ENCODE measurements at places on chromosomes 6 and 20.

DNA sequence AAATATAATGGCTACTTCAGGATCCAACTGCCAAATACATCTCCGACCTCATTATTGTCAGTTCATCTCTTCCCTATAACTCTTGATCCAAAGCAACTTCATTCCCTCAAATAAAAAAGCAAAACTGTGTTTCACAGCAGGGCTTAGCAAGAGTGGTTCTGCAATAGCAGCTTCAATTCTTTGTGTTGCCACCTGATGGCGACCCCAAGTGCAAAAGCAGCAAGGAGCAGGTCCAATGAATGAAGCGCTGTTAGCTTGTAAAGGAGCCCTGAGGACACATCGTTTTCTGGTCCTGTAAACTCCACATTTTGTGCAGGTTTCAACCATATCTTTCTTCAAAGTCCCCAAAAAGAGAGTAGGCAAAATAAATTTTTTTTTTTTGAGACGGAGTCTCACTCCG lies 19.6 kb downstream of the RTN4IP1 start:
- DNase-seq = no peak

- DNase-seq = no peak
Observed at GRCh38 chr6:137070303-137070702, 25.5 kb upstream of the IL20RA start.

DNA sequence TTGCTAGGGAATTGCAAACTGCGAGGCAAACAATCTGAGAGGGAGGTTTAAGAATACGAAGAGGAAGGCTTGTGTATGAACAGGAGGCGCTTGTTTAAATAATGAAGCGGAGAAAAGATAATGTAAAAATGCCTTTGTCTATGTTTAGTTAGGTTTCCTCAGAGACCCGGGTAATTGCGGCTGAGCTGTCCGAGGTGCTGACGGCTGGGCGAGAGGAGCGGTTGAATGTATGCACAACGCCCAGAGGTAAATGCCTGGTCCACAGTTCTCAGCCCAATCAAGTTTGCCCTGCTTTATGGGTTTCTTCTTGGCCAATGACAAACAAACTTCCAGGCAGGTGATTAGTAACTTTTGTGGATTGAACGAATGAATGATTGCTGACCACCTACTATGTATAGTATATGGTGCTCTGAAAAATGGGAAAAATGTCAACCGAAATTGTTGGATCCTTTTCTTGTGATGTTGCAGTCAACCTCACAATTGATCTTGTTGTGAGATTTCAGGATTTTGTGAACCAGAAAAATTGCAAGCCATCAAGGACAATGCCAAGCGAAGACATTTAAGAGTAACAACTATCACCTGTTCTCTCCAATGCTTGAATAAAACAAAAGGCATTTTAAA lies 38.3 kb upstream of the SLC32A1 start:
- peak; percentile 24 for DNase-seq

GRCh38 chr20:43586641-43587040 lies 4.1 kb upstream of the IFT52 start:
- DNase-seq = no peak

GRCh38 chr6:20814494-20814893 lies 280.2 kb downstream of the CDKAL1 start:
- DNase-seq = no peak

GRCh38 chr6:86943819-86944407 lies 6.6 kb downstream of the HTR1E start:
- DNase-seq = no peak

DNA sequence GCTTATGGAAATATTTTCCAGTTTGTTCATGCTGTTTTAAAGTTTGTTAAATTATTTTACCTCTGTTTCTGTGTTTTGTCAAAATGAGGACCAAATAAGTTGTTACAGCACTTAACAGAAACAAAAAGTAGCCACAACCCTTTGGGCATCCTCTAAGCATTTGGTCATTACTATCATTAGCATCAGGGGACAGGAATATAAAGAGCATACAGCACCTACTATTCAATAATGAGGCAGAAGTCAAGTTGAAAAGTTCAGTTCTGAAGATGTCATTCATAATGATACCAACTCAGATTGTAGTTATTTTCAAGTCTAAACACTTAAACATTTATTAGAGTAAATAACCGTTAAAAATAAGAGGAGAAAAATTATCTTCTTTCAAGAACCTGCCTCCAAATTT lies 862.3 kb upstream of the FLRT3 start:
- no peak for DNase-seq

GRCh38 chr20:51463998-51464397 lies 78.5 kb downstream of the NFATC2 start:
- DNase-seq = no peak

- DNase-seq = peak; percentile 91
Observed at GRCh38 chr6:56868687-56869086, 86.2 kb upstream of the BEND6 start.

- DNase-seq = no peak
Observed at GRCh38 chr6:97687916-97688315, 404.9 kb upstream of the MMS22L start.

GRCh38 chr20:63756648-63756991 lies 17.0 kb downstream of the SLC2A4RG start:
- no peak for DNase-seq

DNA sequence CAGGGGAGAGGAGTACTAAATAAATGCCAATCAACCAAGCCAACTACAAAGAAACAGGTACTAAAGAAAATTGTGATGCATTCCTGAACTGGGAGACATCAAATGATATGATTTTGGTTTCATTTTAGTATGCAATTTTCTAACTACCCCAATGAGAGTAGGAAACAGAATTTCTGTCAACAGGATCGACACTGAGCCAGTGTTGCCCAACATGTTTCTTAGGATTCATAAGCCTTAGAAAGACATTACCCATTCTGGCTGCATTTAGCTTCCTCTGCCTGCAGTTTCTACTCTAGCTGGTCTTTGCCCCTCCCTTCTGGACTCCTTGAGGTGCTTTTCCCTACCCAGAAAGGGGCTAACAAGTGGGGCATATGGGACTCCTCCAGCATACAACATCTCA lies 49.8 kb downstream of the KCTD20 start:
- no peak for DNase-seq

- DNase-seq = peak; percentile 97
Observed at GRCh38 chr20:41329435-41330342, 10.9 kb upstream of the LPIN3 start.

DNA sequence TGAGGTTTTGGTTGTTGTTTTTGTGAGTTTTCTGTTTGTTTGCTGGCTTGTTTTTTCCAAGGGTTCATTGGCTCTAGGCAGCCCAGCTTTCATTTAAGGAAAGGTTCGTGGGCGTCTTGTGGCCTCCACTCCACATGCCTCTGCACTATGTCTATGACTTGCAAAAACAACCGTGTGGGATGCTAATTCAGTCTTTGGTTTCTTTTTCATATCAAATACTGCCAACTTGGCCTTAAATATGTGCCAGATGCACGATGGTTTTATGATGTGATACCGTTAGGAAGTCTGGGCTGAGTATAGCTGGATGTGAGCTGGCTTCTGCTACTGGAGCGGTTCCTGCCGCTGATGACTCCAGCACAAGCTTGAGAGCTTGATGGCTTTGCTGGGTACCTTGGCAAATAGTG lies 96.3 kb downstream of the BMP2 start:
- DNase-seq = no peak

DNA sequence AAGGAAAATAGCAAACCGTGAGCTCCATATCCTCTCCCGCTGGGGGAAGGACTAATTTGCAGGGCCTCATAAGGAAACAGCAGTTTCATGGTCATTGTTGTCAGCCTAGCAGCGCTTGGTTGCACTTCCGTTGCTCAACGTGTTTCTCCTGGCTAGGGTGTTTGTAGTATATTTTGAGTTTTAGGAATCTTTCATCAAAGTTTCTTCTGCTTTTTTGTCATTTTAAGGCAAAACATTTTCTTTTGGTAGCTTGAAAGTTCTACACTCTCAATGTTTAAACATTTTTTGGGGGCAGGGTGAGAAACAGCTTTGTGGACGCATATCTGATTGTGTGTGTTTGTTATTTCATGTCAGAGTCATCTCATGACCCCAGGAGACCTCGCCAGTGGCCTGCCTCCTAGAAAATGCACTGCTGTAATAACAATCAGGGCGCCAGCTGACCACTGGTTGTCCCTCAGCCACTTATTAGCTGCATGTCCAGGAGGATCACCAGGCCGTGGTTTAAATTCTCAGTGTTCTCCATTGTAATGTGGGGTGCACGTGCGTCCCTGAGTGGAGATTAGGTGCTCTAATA lies 20.6 kb downstream of the JARID2 start:
- peak; percentile 79 for DNase-seq

- DNase-seq = no peak
Observed at GRCh38 chr6:148348335-148348734, 5.7 kb downstream of the SASH1 start.

- DNase-seq = peak; percentile 65
Observed at GRCh38 chr6:31663961-31664789, 622 bp downstream of the GPANK1 start.

GRCh38 chr6:120304223-120304622 lies 954.7 kb upstream of the MAN1A1 start:
- no peak for DNase-seq

DNA sequence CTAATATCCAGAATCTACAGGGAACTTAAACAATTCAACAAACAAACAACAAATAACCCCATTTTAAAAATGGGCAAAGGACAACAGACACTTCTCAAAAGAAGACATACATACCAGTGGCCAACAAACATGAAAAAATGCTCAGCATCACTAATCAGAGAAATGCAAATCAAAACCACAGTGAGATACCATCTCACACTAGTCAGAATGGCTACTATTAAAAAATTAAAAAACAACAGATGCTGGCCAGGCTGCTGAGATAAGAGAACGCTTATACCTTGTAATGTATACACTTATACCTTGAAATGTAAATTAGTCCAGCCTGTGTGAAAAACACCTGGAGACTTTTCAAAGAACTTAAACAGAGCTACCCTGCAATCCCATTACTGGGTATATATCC lies 166.8 kb downstream of the IBTK start:
- no peak for DNase-seq

GRCh38 chr20:47118641-47119040 lies 224.0 kb downstream of the EYA2 start:
- DNase-seq = no peak

DNA sequence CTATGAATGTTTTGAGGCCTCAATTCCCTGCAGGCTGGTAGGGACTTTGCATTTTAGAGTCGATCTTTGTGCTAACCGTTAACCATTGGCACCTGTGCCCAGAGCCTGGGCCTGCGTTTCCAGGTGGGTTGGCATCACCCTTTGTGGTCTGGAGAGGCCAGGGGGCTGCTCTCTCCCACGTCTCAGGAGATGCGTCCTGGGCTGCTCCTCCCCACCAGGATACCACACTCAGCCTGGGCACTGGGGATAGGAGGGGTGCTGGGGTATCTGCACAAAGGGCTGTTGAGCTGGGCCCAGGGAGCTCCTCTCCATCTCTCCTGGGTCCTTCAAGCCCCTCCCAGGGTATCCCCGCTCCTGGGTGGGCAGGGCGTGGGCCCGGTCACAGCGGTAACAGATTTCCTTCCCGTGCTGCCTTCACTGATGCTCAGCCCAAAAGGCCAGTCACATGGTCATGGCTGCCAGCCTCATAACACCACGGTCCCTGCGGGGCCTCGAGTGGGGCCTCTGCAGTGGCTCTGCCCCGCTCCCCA lies 266.2 kb downstream of the TAF4 start:
- no peak for DNase-seq

GRCh38 chr6:112253841-112254816 lies at the start of gene LAMA4:
Gene LAMA4 (minus strand): TSS chr6:112254567. CDS start chr6:112254150, 417 bp downstream.
- peak; percentile 85 for DNase-seq

DNA sequence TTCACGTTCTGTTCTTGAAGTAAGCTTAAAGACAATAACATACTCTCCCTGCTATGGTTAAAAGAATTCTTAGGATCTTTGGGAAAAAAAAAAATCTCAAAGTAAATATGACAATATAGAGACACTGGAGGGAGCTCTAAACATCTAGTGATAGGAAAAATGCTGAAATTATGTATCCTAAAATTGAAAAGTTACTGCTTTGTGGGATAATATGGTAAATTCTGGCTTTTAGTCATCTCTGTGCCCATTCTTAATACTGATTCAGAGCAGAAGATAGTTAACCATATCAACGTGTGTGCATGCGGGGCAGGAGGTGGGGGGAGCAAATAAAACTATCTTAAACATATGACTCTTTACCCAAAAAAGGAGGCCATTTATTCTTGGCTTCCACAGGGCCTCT lies 165.4 kb downstream of the GMPR start:
- DNase-seq = no peak

- DNase-seq = peak; percentile 54
Observed at GRCh38 chr6:82006027-82006738, 241.4 kb downstream of the IBTK start.

DNA sequence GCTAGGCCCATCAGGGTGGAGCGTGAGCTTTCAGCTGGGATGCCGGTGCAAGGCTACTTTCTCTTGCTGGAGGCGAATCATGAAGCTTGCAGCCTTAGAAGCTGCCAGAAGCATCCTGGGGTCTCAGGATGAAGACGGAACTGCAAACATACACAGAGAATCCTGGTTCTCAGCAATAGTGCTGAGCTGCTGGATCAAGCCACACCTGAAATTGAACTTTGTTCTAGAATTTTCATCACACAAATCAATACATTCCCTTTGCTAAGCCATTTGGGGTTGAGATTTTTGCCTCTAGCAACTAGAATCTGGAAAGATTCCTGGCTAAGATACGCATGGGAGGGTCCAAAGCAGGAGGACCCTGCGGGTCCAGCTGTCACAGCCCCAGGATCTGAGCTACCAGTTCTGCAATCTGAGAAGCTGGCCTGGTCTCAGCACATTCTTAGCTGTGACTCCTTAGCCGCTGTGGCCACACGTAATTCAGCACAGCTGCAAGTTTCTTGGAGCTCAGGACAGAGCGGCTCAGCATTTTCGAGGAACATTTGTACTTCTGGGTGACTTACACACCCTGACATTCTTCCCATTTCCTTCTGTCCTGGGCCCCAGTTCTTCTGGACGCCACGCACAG lies 6.6 kb upstream of the ARFGAP1 start:
- no peak for DNase-seq

DNA sequence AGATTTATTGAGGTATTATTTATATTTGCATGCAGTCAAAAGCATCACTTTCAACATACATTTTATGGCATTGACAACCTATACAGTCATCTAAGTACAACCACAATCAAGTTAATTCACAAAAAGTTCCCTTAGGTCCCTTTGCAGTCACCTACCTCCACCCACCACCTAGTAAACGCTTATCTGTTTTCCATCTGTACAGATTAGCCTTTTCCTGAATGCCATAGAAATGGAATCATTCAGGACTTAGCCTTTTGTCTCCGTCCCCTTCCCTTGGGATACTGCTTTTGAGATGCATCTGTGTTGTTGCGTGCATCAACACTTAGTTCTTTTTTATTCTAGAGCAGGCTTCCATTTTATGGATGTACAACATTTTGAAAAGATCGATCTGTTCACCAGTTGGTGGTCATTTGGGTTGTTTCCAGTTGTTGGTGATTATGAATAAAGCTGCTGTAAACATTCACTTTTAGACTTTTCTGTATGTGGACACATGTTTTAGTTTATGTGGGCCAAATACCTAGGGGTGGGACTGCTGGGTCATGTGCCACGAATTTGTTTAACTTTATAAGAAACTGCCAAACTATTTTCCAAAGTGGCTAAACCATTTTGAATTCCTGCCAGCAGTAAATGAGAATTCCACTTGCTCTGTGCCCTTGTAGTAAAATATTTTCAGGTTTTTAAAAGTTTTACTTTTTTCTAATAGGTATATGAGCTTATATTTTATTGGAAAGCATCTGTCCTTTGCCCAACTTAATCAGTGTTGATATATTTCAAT lies 17.6 kb upstream of the IFNGR1 start:
- peak; percentile 46 for DNase-seq

Data from dermis microvascular lymphatic vessel endothelial cell (primary cell).